ENCODE measurements at places on chromosomes 3 and 15.

GRCh38 chr15:31758126-31758525, 272.2 kb upstream of the CHRNA7 start:
- no peak for DNase-seq

- no peak for DNase-seq
Measured at GRCh38 chr15:85044894-85045293, 63.2 kb downstream of the PDE8A start.

- no peak for DNase-seq
Measured at GRCh38 chr3:30848087-30848779, 46.2 kb downstream of the GADL1 start.

DNA sequence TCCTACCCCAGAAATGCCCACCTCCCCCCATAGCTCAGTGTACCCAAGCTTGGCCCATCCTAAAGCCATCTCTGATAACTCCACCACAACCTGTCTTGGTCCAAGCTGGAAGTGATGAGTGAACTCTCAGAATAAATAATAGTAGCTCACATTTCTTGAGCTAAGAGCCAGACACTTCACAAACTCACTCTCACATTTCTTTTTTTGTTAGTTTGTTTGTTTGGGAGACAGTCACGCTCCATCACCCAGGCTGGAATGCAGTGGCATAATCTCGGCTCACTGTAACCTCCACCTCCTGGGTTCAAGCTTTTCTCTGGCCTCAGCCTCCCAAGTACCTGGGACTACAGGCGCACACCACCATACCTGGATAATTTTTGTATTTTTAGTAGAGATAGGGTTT, 46.2 kb downstream of the LIPC start:
- DNase-seq = no peak

DNA sequence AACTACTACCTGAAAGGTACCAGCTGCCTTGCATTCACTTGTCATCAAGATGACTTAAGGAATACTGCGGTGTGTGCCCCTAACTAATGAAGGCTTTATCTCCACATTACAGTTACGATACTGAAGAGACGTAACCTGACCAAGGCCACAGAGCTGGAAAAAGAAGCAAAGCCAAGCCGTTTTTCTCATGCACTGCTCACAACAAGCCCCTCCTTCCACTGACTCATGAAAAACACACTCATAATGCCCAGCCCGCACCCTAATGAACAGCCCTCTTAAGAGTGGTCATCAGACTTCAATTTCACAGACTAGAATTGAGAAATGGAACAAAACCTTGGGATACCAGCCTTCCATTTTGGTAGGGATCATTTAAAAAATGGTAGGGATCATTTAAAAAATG, 11.6 kb downstream of the PSMD6 start:
- no peak for DNase-seq

- DNase-seq = no peak
Measured at GRCh38 chr15:48463366-48463880, 132.2 kb downstream of the DUT start.

GRCh38 chr3:179676081-179676480, 23.2 kb downstream of the USP13 start:
- DNase-seq = no peak

DNA sequence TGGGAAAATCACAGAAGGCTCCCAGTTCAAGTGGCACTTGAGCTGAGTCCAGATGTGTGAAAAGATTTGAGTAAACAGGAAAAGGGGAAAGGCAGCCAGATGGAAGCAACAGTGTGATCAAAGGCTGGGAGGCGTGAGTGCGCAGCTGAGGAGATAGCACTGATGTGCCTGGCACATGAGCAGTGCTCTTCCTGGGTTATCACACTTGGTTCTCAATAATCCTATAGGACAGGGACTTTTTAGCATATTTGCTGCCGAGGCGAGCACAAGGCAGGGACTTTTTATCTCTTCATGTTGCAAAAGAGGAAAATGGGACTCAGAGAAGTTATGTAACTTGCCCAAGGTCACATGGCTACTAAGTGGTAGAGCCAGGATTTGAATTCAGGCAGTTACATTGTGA, 39.6 kb downstream of the CORO2B start:
- no peak for DNase-seq

GRCh38 chr3:20256144-20256543, 70.1 kb upstream of the SGO1 start:
- DNase-seq = no peak

DNA sequence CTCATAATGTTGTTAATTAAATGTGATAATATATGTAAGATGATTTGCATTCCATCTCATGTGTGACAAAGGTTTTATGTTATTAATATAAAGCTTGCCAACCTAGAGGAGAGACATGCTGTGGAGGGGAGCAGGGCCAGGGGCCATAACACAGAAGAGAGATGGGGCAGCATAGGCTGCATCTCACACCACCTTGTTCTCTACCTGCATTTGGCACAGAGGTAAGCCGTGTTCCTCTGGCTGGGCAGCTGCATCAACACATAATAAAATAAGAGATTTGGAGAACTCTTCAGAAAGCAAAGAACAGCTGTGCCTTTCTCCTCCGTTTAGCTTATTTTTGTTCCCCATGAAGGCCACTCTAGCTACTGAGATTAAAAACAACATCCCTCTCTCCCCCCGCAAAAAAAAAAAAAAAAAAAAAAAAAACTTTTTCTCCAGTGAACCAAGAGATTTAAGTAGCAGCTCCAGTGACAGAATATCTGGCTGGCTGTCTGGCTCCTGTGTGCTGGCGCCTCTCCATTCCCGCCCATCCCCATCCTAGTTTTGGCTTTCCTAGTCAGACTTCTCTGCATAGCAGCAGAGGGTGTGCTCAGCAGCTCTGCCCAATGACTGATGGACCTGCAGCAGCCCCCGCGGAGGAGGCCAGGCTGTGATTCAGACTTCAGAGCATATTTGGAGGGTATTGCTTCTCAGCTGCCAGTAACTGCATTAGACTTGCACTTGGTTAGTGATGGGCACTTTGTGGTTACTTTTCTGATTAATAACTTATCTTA, 52.2 kb upstream of the STXBP5L start:
- DNase-seq = no peak

GRCh38 chr15:78715434-78715833, 74.4 kb upstream of the CHRNB4 start:
- DNase-seq = no peak

DNA sequence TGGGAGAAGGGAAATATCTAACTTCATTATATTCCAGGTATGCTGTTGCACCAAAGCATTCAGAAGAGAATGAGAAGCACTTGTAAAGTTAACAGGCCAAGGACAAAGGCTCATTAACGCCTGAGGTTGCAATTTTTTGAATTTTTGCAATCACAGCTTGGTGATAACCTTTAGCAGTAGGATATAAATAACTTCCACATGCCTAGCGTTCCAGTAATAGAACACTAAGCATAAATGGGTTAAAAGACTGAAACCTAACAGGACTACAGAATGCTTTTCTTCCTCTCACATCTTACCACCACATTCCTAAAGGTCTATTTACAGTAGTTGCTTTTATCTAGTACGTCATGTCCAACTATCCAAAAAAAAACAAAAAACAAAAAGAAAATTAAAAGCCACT, 57.4 kb upstream of the IMPG2 start:
- no peak for DNase-seq

DNA sequence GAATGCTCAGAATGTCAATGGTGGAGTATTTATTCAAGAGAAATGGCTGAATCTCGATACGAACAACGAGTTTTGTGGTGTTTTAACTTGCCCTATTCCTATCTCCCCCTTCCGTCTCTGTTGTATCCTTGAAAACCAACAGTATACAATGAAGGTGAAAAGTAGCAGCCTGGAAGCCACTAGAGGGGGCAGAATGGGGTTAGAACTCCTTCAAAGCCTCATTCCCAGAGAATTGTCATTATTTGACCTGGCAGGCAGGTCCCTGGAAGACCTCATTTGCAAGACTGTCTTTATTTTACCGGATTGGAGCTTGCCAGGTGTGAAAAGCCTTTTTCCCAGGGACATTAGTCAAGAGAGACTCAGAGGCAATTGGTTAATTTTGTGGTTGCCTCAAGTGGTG, 139.4 kb downstream of the LRRC28 start:
- DNase-seq = no peak

DNA sequence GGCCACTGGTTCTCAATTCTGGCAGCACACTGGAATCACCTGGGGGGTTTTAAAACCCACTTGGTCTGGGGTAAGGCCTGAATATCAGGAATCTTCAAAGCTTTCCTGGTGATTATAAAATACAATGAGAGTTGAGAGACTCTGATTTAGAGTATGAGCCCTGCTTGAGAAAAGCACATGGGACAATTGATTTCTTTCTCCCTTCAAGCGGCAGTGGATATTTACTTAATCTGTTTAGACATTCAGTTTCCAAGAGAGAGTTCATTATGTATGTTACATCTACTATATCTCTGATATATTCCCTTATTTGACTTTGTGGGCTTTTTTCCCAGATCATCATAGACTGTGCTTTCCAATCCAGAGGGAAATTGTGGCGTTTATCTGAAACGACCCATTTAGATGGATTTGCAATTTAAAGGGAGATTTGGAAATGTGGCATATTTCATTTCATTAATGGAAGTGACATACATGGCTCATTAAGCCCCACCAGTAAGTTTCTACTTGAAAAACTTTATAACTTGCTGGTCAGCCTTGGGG, 171.2 kb upstream of the PFN2 start:
- DNase-seq = no peak

DNA sequence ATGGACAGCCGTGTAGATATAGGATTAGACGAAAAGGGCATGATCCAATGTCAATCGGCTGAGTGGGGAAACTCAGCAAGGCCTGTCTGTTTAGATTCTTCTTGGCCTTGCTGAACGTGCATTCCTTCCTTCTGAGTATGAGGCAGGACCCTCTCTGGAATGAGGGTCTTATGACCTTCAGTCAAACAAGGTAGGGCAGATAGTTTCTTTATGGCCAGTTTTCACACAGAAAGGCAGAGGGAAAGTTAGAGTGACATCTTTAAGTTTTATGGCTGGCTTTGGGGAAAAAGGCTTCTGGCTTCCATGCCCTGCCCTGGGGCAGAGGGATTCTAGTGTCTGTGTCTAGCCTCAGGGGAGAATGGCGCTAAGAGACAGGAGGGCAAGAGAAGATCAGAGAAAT, 29.7 kb downstream of the ARNT2 start:
- no peak for DNase-seq

GRCh38 chr15:68504681-68505170, 72.8 kb upstream of the ITGA11 start:
- no peak for DNase-seq

DNA sequence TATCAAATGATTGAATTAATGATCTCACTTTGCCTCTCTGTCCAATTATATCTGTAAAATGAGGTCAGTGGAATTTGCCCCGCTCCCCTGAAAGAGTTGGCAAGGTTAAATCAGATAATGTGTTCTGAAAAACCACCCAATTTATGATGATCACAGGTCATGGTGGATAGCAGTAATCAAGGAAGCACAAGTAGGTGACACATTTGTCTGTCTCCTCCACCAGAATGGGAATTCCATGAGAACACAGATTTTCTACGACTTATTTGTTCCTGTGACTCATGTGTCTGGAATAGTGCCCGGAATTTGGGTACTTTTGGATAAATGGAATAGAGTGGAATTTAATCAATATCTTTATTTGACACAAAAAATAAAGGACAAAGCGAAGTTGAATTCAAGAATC, 220.9 kb upstream of the SUCLG2 start:
- no peak for DNase-seq

DNA sequence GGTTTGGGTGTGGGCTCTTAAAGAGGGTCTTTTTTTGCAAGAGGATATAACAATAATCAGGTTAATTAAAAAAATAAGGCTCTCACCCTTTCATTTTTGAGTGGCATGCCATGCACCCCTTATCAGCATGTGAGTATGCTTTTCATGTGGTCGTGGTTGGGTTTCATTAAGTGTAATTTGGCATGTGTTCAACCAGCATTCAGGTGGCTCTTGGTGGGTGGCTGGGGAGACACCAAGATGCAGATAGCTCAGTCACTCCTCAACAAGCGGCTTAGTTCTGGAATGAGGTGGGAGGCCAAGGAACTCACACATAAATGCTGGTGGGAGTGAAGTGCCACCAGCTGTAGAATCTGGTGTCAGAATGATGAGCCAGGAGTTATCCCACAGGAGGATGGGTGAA, 66.8 kb downstream of the FLNB start:
- no peak for DNase-seq

DNA sequence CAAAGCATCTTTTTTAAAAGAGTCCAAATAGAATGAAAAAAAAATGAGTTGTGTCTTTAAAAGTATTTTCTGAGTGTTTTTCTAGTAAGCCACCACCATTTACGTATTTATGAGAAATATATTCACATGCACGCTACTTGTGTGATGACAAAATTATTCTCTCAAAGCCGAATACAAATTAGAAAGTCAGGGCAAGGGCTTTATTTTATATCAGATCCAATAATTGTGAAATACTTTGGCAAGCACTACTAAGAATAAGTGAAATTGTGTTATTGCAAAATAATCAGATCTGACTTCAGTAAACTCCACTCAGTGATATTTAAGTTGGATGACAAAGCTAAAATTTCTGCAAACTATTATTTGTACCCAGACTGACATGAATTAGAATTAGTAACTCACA, 589.3 kb upstream of the KCNMB2 start:
- no peak for DNase-seq

DNA sequence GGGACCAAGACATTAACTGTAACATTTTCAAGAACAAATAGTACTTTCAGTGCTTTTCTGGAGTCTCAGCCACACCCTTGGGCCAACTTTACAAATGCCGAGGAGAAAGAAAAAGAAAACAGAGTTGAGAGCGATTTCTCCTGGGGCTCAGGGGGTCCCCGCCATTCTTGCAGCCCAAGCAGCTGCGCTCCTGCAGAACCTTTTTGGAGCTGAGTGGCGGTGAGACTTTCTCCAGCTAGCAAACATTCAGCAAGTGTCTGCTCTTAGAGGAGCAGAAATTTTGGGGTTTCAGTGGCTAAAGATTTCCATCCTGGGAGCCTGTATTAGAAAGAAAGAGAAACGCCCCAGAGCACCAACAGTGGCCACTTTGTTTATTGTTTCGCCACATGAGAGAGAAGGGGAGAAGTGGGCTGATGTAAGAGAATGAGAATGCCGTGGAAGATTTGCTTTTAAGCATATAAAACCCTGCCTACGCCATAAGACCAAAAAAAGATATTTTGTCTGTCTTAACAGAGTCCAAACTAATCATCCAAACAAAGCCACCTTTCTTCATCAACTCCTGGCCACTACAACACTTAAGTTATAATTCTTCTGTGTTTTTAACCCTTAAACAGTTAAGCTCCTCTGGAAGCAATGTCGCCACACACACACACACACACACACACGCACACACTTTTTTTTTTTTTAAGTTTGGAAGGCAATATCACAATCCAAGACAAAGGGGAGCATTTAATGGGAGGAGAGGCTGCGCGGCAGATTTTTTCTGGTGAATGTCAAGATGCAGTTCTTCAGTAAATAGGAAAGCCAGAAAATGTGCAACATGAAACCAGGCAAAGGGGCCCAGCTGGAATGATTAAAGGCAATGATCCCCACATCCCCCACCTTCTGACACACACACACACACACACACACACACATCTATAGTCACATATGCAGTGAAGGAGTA, 19.2 kb downstream of the EID1 start:
- no peak for DNase-seq

Measured in activated T-helper 1 cell treated with Interleukin-2 at 50 U/mL for 16 hours (primary cell).